ELF-1 (cell line): ENCODE measurements at places on chromosomes 11 and 22.

DNA sequence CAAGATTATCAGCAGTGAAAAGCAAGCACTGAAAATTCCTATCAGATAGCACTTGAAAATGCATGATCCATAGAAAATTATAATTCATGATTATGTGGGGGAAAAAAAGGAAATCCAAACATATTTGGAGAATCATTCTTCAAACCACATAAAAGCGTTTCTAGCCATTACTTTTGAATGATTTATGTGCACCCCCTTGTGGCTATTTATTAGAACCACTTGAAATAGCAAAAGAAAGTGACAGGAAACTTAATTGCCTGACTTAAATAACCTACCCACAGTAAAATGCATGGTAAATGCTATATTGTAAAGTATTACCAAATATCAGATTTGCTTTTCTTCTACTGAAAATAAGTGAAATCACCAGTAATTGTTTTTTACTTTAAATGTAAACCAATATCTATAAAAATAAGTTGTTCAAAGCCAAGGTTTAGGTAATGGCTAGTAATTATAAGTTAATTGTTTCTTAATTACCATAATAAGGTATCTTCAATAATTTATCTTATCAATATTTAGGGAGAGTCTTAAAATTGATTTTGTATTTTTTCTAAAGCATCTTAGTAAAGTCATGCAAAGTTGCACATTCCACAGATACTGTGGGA is 168.5 kb downstream of the ARHGAP42 start:
- DNase-seq: no peak

GRCh38 chr11:33931067-33931466 is 39.2 kb upstream of the LMO2 start:
- no peak for DNase-seq

DNA sequence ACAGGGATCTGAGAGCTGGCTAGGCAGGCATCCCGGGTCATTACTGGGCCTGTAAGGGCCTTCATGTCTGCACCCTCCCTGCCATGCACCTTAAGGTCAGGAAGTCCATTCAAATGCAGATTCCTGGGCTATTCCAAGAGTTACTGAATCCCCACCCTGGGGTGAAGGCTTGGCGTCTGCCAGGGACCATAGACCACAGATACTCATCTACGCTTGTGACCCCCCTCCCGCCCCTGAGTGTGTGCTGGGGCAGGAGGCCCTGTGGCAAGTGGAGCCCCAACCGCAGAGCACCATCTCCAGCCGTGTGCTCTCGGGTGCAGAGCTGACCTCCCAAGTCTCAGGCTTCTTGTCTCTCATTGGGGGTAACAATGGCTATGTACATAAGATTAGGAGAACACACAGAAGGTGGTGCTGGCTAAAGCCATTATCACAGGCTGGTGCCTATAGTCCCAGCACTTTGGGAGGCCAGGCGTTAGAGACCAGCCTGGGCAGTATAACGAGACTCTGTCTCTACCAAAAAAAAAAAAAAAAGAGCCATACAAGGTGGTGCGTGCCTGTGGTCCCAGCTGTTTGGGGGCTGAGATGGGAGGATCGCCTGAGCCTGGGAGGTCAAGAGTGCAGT is 19.1 kb upstream of the KCNQ1OT1 start:
- no peak for DNase-seq

DNA sequence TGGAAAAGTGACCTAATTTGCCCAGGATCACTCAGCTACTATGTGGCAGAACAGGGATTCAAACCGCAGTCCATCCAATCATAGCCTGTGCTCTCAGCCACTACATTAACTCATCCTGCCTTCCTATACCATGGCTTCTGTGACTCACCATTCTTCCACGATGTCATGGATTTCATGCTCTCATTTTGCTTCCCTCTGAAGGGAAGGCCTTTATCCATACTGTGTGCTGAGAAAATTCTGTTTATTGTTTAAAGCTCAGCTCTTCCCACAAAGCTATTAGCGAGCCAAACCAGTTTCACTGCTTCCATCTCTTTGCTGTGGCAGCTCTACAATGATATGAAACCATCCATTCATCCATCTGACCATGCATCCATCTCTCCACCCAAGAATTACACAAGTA is 289.9 kb downstream of the TENM4 start:
- DNase-seq: no peak
